Sciatic nerve (tissue), 2 donors: ENCODE measurements at places on chromosomes 4 and X.
A peak's percentile ranks its signal among the peaks of the same experiment; 100 is the strongest.

GRCh38 chrX:115058276-115058675 is 40.9 kb upstream of the IL13RA2 start:
- no peak for DNase-seq

DNA sequence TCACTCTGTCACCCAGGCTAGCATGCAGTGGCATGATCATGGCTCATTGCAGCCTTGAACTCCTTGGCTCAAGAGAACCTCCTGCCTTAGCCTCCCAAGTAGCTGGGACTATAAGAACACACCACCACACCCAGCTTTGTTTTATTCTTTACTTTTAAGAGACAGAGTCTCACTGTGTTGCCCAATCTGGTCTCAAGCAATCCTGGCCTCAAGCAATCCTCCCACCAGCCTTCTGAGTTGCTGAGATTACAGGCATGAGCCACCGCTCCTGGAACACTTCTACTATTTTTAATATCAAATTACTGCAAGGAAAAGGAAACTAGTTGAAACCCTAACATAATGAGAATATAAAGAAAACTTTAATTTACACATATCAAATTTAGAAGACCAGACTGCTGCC is 85.4 kb downstream of the FAM13A start:
- no peak for DNase-seq

DNA sequence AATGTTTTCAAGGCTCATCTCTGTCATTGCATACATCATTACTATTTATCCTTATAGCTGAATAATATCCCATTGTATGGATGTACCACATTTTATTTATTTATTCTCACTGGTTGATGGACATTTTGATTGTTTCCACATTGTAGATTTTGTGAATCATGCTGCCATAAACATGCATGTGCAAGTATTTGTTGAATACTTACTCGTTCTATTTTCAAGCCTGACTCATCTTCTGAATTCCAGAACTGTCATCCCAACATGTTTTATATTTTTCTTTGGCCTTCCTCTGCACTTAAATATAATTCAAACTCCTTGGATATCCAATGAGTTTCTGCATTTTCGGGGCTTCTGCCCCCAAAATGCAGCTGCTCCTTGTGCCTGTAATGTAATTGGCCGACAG is 77.6 kb downstream of the MXRA5 start:
- DNase-seq, result no peak

DNA sequence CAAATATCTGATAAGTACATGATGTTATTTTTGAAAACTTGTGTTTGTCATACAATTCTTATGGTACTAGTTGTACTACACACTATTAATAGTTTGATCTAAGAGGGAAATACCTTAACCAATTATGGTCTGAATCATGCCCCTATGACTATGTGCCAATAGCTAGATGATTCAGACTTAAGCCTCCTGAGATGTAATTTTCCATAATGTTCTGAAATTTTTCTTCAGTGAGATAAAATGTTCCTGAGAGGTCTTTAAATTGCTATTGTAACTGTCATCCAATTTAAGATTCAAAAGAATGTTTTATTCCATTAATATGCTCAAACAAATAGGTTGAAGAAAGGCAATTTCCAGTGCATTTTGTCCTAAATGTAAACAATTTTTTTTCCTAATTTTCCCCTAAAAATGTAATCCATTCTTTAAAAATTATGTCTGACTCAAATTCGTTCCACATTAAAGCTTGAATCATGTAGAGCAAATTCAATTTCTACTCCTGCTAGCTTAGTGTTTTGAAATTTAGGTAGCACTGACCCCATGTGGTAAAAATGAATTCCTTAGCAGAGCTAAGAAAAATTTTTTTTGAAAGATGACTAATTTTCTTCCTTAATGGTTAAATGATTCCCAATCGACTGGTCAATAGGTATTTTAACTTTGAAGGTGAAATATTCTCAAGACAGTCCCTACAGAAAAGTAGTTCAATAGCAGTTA is 49.1 kb downstream of the APOOL start:
- DNase-seq, result no peak

DNA sequence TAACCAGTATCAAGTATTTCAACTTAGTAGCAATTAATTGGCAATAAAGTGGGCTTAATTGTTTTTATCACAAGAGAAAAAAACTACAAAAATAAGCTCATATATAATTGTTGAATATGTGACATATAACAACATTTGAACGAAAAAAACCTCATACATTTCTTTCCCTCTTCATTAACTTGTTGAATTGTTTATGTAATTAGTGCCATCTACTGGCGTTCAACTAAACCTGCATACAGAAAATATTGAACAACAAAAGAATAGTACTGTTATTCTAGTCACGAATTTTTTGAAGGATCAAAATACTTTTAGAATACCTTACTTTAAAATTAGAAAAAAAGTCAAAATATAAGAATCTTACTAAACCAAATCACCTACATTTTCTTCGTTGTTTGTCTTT is 586.5 kb upstream of the FTHL17 start:
- DNase-seq, result no peak

GRCh38 chrX:23133551-23133950 is 133.8 kb downstream of the DDX53 start:
- no peak for DNase-seq

DNA sequence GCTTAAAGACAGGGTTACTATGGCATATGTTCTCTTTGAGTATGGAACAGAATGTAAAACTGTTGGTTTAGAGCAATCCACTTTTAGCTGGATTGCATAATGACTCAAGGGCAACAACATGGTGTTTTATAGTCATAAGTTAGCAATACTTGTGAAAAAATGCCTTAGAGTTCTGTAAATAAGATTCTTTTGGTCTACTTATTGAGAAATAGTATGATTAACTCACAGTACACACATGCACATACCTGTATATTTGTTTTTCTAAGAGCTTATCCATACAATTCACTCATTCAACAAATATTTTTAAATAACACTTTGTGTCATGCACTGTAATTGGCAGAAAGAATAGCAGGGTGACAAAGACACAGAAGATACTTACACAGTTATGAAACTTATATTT is 1415.5 kb downstream of the PCDH7 start:
- DNase-seq, result no peak

DNA sequence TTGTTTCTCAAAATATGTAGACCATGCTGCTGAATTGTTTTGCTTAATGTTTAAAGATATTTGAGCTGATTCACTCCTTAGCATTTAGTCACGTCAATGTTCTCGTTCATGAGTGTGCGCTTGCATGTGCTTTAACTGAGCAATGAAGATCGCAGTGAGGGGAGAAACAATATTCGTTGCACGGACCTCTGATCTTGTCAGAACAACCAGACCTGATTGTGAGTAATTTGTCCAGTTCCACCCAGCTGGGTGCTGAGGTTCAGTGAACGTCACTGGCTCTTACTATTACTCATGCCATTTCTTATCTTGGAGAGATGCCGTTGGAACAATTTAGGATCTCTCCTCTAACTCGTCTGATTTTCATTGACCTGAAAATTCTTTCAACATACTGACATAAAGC is 15.0 kb upstream of the PRKX start:
- DNase-seq, result no peak

GRCh38 chr4:67521506-67521905 is 23.8 kb downstream of the CENPC start:
- DNase-seq, result no peak

- DNase-seq, result no peak
Observed at GRCh38 chrX:154824638-154825037, 9.8 kb downstream of the SMIM9 start.

DNA sequence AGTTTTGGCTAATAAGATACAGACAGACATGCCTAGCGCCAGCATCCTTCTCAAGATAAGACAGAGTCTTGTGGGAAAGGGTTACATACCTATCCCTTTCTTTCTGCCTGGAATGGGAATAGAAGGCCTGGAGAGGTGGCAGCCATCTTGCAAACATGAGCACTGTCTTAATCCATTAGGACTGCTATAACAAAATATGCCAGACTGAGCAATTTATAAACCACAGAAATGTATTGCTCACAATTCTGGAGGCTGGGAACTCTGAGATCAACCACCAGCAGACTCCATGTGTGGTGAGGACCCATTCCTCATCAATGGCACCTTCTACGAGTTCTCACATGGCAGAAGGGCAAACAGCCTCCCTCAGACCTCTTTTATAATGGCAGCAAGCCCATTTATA is 26.5 kb upstream of the NEIL3 start:
- DNase-seq, result no peak

- DNase-seq, result peak; percentile 88
Observed at GRCh38 chr4:7987148-7987989, 47.7 kb upstream of the AFAP1 start.
